A549 treated with RU486 at 1 μM for 4 hours (cell line): ENCODE measurements at places on chromosomes 16 and 17. TPM values are rescaled to one million over a fixed set of nuclear protein-coding genes. Genes with fewer than 3 reads are reported as not detected.

Gene OTOP2
- total RNA-seq = 0.07 to 0.11 TPM in 2 of 5 replicates, not detected in the others

Gene BAIAP3
- total RNA-seq = 0.90 to 1.2 TPM (median 0.99 TPM) in 5 replicates

Gene RAB11FIP4
- 1.3 to 2.1 TPM (median 1.8 TPM) in 5 replicates for total RNA-seq

Gene GPR179
- 0.02 to 0.05 TPM (median 0.03 TPM) in 5 replicates for total RNA-seq

Gene CNTNAP4
- not detected in 5 replicates for total RNA-seq

Gene RNF112
- 0.23 to 0.60 TPM (median 0.46 TPM) in 5 replicates for total RNA-seq

Gene SLC5A10
- 0.08 to 0.31 TPM (median 0.21 TPM) in 5 replicates for total RNA-seq

Gene GUCY2D
- total RNA-seq = 0.29 to 0.33 TPM in 2 of 5 replicates, not detected in the others

Gene MSLN
- total RNA-seq = 1.7 to 3.1 TPM (median 2.4 TPM) in 5 replicates

Gene SDR42E1
- total RNA-seq = 1.2 to 1.6 TPM (median 1.4 TPM) in 5 replicates
